ENCODE measurements at places on chromosomes 12 and 14. TPM values are rescaled to one million over a fixed set of nuclear protein-coding genes. Genes with fewer than 3 reads are reported as not detected.

Gene TRIM9
- 0.40 TPM for total RNA-seq

DNA sequence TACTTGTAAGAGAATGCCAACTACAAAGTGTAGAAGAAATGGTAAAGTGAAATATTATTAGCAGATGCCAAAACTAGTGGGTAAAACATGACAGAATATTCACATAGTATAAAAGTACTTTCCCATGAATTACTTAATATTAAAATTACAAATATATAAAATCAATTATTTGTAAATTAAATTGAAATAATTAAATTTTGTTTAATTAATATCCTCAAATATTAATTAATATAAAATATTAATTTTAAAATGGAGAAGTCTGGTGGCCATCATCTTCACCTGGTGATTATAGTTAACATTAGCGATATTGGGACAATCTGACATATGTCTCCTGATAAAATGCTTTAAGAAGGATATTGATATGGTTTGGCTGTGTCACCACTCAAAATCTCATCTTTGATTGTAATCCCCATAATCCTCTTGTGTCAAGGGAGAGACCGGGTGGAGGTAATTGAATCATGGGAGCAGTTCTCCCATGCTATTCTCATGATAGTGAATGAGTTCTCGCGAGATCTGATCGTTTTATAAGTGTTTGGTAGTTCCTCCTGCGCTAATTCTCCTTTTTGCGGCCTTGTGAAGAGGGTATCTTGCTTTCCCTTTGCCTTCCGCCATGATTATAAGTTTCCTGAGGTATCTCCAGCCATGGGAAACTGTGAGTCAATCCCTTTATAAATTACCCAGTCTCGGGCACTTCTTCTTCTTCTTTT is 55.0 kb upstream of the SGPP1 start:
- DNase-seq = no peak

DNA sequence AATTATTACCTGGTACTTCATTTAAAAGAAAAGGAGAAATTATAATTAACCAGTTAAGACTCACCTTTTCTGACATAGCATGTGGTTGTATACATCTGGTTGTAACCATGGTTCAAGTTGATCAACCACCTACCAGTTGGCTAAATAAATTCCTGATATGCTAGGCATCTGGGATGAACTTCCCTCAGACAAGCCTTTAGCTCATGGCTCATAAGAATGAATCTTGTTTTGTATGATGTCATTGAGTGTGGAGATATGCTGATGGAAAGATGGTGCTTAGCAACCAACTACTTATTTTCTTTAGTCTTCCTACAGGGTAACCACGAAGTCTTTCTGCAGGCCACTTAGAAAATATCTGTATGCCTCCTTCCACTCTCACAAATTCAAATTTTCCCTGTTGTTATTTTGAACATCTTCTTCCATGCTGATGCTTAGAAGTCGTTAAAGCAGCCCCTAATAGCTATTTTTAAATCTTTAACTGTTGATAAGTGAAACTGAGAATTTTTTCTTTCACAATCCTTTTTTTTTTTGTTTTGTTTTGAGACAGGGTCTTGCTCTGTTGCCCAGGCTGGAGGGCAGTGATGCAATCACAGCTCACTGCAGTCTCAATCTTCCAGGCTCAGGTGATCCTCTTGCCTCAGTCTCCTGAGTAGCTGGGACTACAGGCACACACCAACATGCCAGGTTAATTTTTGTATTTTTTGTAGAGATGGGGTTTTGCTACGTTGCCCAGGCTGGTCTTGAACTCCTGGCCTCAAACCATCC is 51.9 kb upstream of the PTHLH start:
- no peak for DNase-seq

Gene RNF212B
- not detected for total RNA-seq

Gene PPP4R4
- total RNA-seq = not detected

Gene SMIM41
- 0.35 TPM for total RNA-seq

GRCh38 chr12:98719515-98720504 is 74.7 kb downstream of the APAF1 start:
- DNase-seq = no peak

DNA sequence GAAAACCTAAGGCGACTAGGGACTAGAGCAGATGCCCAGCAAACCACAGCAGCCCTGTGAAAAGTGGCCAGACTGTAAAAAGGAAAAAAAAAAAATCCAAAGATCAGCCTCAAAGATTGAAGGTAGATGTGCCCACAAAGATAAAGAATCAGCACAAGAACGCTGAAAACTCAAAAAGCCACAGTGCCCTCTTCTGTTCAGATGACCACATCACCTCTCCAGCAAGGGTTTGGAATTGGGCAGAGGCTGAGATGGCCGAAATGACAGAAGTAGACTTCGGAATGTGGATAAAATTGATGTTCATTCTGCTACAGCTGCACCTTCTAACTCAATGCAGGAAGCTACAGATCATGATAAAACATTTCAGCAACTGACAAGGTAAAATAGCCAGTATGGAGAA is 154.4 kb downstream of the GPHN start:
- no peak for DNase-seq

DNA sequence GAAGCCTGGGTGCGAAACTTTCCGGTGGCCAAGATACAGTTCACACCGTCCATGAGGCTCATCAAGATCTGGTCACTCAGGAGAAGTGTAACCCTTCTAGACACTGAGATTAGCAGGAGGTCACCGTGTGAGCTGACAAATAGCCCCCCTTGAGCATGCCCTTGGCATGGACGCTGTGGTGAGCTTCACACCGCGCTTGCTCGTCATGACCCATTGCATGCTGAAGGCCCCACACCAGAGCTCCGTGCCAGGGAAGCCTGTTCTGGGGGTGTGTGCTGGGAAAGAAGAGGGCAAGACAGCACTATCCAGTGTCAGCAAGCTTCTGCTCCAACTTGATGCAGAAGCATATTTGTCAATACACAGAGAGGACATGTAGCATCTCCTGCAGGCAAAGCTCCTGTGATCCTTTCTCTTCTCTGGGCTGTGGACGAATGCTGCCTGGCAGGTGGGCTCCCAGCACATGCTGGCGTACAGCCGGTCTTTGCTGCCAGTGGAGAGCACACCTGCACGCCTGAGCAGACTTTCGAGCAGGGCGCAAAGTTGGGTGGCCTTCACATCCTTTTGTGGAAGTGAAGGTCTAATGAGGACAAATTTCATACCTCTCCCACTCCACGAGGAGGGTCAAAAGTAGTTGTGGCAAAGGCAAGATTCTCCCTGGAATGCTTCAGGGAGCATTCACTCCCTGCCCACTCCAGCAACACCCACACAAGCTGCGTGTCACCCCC is 126.9 kb upstream of the FKBP4 start:
- no peak for DNase-seq

- DNase-seq = no peak
Measured at GRCh38 chr14:100683578-100683977, 43.1 kb upstream of the DLK1 start.

GRCh38 chr12:75457191-75457590 is 23.4 kb upstream of the GLIPR1 start:
- no peak for DNase-seq

Gene KRT71
- not detected for total RNA-seq

DNA sequence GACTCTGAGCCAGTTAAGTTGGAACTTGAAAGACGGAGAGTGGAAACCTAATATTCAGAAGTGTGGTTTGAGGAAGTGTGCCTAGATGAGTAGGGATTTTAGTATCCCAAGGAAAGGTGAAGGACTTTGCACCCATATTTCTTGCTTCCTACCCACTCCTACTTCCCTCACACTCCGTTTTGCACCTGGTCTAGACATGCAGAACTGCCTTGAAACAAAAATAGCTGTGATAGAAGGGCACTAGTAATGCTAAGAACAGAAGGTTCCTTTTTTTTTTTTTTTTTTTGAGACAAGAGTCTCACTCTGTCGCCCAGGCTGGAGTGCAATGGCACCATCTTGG is 732 bp upstream of the ARF3 start:
- no peak for DNase-seq

DNA sequence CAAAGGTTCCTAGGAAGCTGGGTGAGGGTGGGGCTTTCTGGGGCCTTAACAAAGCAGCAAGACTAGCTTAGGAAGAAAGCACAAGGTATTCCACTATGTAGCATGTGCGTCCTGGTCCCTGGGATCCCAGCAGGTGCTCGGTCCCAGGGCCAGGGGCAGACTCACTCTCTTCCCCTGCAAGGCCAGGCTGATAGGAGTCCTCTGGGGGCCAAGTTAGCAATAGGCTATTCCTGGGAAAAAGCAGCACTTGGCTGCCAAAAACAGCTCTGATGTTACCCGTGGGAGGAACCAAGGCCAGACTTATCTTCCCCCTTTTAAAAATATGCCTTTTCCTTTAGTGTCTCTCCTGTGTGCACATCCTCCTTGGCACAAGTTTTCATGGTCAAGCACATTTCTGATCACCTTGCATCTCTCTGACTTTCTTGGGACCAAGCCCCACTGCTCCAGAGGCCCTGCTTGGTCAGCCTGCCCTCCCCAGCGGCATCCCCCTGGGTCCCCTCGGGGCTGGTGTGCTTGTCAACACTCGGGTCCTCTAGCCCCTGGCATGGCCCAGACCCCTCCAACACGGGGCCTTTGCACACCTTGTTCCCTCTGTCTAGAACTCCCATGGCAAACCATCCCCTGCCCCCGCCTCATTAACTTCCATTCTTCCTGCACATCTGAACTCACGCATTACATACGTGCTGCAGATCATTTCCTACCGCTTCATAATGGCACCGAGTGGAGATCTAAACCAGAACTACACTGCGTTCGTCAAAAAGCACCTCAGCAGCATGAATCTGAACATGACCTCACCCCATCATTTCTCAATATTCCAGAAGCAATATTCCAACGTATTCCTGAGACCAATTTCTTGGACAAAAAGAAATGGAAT is 21.9 kb downstream of the CCDC92 start:
- no peak for DNase-seq

DNA sequence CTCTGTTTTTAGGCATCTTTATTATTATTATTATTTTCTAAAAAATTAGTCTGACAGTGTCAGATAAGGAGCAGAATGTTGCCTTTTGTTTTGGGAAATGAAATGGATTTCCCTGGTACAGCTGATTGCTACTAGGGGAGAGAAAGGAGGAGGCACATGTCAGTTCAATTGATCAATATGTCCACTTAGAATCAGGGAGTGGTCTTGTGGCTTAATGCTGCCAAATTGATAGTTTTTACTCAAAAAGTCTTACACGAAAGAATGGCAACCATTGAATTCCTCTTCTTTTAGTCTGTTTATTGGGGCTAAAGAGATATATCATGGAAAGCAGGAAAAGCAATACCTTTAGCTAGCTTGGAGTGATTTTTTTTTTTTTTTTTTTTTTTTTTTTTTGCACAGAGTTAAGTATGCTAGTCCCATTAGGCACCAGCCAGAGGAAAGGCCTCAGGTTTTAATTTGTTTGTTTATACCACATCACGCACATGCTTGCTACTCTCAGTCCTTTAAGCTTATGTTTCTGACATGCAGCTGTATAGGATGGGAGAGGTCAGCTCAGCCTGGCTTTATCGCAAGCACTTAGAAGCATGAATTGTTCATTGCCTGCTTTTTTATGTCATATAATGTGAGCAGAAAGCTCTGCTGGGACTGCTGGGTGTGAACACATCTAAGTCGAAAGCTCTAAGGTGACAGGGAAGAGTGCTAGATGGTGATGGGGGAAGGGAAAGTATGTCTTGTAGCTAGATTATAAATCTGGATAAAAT is 1.4 kb downstream of the AKAP6 start:
- DNase-seq = no peak

Gene KRT75
- not detected for total RNA-seq

- no peak for DNase-seq
Measured at GRCh38 chr12:83659321-83659720, 972.6 kb downstream of the TMTC2 start.

DNA sequence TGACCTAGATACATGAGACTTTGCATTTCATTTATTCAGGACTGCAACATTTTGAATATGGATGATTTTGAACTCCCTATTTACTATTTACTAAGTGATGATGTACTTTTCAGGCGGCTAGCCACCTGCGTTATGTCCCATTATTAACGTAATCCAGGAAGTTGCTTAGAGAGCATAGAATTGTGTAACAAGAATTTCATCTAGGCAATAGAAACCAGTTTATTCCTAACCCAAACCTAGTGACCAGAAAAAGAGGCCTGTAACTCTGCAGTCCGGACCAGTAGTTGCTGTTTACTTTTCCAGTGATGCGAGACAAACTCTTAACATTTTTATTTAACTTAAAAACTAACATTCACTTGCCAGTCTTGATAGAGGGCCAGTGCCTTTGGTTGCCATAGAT is 12.3 kb downstream of the NUDT4 start:
- no peak for DNase-seq

DNA sequence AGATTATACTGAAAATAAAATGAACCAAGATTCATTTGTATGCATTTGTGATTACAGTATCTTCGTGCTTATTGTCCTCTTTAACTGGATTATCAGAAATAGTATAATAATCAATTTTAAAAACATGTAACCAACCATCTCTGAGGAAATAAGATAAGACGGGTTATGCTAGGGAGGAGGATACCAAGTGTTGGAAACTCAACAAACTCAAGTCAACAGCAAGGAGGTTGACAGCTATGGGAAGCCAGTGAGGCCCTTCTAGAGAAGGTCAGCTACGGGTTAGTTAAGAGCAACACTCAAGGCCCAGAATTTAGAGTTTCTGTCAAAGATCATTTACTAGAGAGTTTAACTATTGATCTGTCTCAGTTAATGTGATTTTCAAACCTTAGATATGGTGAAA is 137.2 kb downstream of the PDZRN4 start:
- DNase-seq = no peak

DNA sequence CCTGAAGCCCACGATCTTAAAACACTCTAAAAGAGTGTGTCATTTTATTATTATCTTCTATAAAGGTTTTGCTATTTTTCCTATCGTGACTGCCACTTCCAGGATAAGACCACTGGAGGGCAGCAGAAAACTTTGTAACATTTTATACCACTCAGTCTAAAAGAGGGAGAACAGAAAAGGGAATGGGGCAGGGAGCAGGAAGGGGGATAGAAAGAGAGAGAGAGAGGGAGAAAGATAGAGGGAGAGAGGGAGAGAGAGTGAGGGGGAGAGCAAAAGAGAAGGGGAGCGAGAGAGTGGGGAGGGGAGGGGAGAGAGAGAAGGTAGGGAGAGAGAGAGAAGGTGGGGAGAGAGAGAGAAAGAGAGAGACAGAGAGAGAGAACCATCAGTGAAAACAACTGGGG is 2.0 kb upstream of the ART4 start:
- no peak for DNase-seq

DNA sequence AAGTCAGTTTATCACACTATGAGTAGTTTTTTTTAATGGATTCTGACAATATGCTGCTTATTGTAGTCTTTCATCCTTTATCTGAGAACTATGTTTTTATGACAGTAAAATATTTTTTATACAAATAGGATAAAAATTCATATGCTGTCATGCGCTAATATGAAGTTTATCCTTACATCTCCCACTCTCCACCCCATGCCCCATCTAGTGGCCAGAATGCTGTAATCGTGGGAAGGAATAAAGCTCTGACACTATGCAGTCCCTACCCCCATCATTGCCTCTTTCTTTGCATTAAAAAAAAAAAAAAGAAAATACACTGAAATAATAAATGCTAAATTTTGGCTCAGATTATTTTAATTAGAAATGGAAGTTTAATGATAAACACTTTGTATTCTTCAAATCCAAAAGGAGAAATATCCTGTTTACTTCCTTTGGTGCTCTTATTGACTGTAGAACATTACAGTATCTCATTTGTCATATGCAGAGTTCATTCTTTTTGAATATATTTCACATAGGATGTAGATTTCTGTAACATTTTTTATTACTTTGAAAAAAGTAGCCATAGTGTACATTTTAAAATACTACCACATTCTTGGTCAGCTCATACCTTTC is 145.9 kb upstream of the SLCO1C1 start:
- peak; percentile 26 for DNase-seq

- DNase-seq = peak; percentile 64
Measured at GRCh38 chr12:109952873-109953272, 43.3 kb downstream of the GIT2 start.

Gene RABGGTA
- total RNA-seq = 20.3 TPM

Gene TUNAR
- total RNA-seq = not detected

GRCh38 chr14:20440465-20440864 is 4.5 kb upstream of the KLHL33 start:
- DNase-seq = no peak

All from Right ventricle myocardium superior (tissue), 1 donor.